Naive B cell (primary cell): ENCODE measurements at places on chromosomes 7 and 10. TPM values are rescaled to one million over a fixed set of nuclear protein-coding genes. Genes with fewer than 3 reads are reported as not detected.

Gene C10orf143
- polyA plus RNA-seq = 22.6 TPM

Gene ASAH2
- 1.2 TPM for polyA plus RNA-seq

Gene CLRN3
- polyA plus RNA-seq = not detected

Gene PSD
- 1.8 TPM for polyA plus RNA-seq

Gene BCCIP
- 73.7 TPM for polyA plus RNA-seq

Gene HABP2
- polyA plus RNA-seq = not detected

Gene PVRIG
- 55.4 TPM for polyA plus RNA-seq

Gene CDHR1
- polyA plus RNA-seq = 0.08 TPM

Gene HKDC1
- polyA plus RNA-seq = not detected

Gene RAMP3
- polyA plus RNA-seq = not detected

Gene CELF2
- polyA plus RNA-seq = 127 TPM

Gene TLL2
- polyA plus RNA-seq = 0.24 TPM

Gene PRPS1L1
- polyA plus RNA-seq = not detected

Gene TDRD1
- polyA plus RNA-seq = not detected

Gene PLEKHA1
- 88.2 TPM for polyA plus RNA-seq

Gene ZNF92
- polyA plus RNA-seq = 45.2 TPM

Gene TLX1
- not detected for polyA plus RNA-seq

Gene SPDYE9
- not detected for polyA plus RNA-seq

Gene PAX2
- not detected for polyA plus RNA-seq

Gene PILRA
- polyA plus RNA-seq = not detected

Gene EN2
- polyA plus RNA-seq = not detected

Gene FAM25G
- polyA plus RNA-seq = not detected

Gene TACC2
- polyA plus RNA-seq = not detected

Gene PPIA
- 4,083 TPM for polyA plus RNA-seq

Gene AGK
- 16.5 TPM for polyA plus RNA-seq

Gene GSAP
- 42.7 TPM for polyA plus RNA-seq

Gene CLDN3
- not detected for polyA plus RNA-seq

Gene CEP41
- polyA plus RNA-seq = 6.2 TPM

Gene TUBB8
- polyA plus RNA-seq = not detected

Gene NXPH1
- not detected for polyA plus RNA-seq

Gene KLF14
- 0.36 TPM for polyA plus RNA-seq

Gene PLCE1
- 1.9 TPM for polyA plus RNA-seq

Gene LAMTOR4
- polyA plus RNA-seq = 407 TPM

Gene SAP25
- not detected for polyA plus RNA-seq

Gene TMEM273
- polyA plus RNA-seq = 1.5 TPM

Gene ENTPD1
- 55.1 TPM for polyA plus RNA-seq

Gene LIPJ
- polyA plus RNA-seq = not detected

Gene TSPAN33
- 131 TPM for polyA plus RNA-seq

Gene AFAP1L2
- polyA plus RNA-seq = not detected

Gene CPN1
- not detected for polyA plus RNA-seq

Gene C10orf71
- polyA plus RNA-seq = not detected

Gene APBB1IP
- polyA plus RNA-seq = 55.3 TPM

Gene STEAP2
- not detected for polyA plus RNA-seq

Gene ZNF365
- not detected for polyA plus RNA-seq

Gene VSTM4
- 0.11 TPM for polyA plus RNA-seq

Gene FIS1
- polyA plus RNA-seq = 221 TPM

Gene NEUROG3
- not detected for polyA plus RNA-seq

Gene CASTOR2
- not detected for polyA plus RNA-seq

Gene IL6
- 28.2 TPM for polyA plus RNA-seq

Gene CALHM1
- polyA plus RNA-seq = not detected

Gene MLXIPL
- polyA plus RNA-seq = not detected

Gene LRRC18
- 1.4 TPM for polyA plus RNA-seq
